ENCODE measurements at places on chromosomes 13 and 19.

GRCh38 chr19:33385956-33386355 is 12.4 kb downstream of the CEBPG start:
- no peak for DNase-seq

- DNase-seq: no peak
These were observed 19.6 kb downstream of the CELF5 start for GRCh38 chr19:3243819-3244700.

GRCh38 chr19:48405850-48406249 is 12.4 kb downstream of the GRIN2D start:
- DNase-seq: no peak

DNA sequence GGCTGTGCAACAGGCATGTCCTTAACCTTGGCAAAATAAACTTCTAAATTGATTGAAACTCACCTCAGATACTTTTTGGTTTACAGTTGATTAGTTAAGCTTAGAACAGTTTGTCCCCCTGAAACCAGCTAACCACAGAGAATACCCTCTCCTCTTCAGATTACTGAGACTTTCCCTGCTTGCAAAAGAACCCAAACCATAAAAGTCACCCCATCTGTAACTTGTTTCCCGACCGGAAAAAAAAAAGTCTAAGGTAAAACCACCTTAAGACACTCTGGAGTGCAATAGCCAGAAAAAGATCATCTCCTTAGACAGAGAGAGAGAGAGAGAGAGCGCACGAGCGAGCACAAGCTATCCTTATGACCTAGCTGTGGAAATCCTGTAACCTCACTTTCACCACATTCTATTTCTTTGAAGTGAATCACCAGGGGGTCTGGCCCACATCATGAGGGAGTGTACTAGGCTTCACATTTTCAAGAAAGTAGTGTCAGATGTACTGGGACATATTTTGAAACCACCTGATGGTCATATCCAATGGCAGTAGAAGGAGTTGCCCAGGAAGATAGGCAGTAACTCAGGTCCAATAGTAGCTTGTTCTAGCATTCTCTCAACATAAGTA is 11.1 kb upstream of the GTF2F2 start:
- DNase-seq: no peak

- DNase-seq: no peak
These were observed 20.4 kb downstream of the MPND start for GRCh38 chr19:4363571-4364304.

GRCh38 chr19:48530066-48530720 is 18.6 kb upstream of the LMTK3 start:
- no peak for DNase-seq

DNA sequence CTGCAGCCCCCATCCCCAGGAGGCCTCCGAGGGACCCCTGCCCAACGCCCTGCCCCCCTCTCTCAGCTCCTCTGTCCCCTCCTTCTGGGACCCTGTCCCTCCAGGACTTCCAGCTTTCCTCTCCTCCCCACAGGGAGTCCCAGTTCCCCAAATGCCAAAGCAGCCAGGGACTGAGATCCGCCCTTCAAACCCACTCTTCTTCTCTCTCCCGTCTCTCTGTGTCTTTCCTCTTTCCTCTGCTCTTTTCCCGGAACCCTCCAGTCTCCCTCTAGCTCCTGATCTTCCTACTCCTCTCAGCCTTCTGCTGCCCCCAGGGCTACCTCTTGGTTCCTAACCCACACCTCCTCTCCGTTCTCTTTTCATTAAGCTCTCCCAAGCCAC is 377 bp downstream of the CA11 start:
- DNase-seq: no peak

GRCh38 chr13:95455782-95456181 is 96.7 kb upstream of the CLDN10 start:
- no peak for DNase-seq

- DNase-seq: no peak
These were observed 60.6 kb downstream of the NDFIP2 start for GRCh38 chr13:79541426-79542049.

- DNase-seq: no peak
These were observed 330.5 kb upstream of the KLF12 start for GRCh38 chr13:74464670-74465069.

- no peak for DNase-seq
These were observed 76.3 kb downstream of the ZNF429 start for GRCh38 chr19:21581646-21582240.

DNA sequence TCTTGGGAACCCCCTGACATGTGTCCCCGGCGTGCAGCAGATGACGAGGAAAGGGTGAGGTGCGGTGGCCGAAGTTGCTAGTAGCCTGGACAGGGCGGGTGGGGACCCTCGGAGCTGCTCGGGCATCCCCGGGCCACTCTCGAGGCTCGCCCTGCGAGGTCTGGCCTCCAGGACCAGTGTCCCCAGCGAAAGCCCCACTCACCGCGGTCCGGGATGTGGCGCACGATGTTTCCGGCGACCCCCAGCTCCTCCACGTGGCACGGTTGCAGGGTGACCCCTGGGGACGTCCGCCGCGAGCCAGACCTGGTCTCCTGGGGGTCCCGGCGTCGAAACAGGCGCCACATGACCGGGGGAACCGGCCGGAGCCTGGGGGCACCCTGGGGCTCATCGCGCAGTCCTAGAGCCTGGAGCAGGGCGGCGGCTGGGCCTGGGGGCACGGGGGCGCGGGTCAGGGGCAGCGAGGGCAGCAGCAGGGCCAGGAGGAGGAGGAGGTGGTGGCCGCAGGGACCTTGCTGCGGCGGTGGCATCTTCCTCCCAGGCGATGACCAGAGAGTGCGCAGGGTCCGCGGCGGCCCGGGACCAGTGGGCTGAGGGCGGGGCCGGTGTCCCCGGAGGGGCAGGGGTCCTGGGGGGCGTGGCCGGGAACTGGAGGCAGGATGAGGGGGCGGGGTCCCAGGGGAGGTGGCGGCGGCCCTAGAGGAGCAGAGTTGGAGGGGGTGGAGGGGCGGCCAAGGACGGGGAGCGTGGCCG is 26.0 kb downstream of the CERS1 start:
- DNase-seq: no peak
